ENCODE measurements at places on chromosomes 11 and 22.
A peak's percentile ranks its signal among the peaks of the same experiment; 100 is the strongest.

- peak; percentile 27 for DNase-seq
Measured at GRCh38 chr22:22156716-22157347, 87.8 kb upstream of the VPREB1 start.

GRCh38 chr11:132278801-132279574 lies 908.6 kb downstream of the NTM start:
- DNase-seq, result no peak

GRCh38 chr11:35066030-35066429 lies 72.9 kb upstream of the CD44 start:
- DNase-seq, result no peak

- DNase-seq, result peak; percentile 69
Measured at GRCh38 chr11:128956401-128957201, 13.9 kb upstream of the TP53AIP1 start.

- DNase-seq, result no peak
Measured at GRCh38 chr11:64868904-64869570, 9.4 kb downstream of the EHD1 start.

DNA sequence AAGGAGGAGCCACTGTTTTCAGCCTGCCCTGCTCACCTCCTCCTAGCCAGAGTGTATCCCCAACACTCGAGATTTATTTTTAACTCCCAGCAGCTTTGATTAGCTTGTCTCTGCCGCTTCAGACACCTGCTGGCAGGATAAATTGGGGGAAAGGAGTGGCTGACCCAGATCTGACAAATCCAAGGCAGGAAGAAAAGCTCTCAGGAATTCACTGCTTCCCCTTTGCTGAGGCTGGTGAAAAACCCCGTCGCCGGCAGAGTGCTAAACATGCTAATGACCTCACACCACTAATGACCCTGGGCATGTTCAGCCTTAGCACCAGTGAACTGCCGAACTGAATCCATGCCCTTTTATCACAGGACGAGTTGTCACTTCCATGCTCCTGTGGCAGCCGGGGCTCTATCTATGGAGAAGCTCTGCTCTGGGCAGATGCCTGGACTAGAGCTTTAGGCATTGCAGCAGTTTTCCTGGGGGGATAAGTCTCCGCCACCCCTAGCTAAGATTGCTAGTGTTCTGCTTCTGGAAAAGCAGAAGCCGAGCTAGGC lies 52.2 kb downstream of the FEZ1 start:
- DNase-seq, result no peak
